Activated CD4-positive, alpha-beta T cell treated with anti-CD3 and anti-CD28 coated beads, Interleukin-2, amount 50 U/mL, for 1 hour (primary cell): ENCODE measurements at places on chromosomes 5 and 9.

DNA sequence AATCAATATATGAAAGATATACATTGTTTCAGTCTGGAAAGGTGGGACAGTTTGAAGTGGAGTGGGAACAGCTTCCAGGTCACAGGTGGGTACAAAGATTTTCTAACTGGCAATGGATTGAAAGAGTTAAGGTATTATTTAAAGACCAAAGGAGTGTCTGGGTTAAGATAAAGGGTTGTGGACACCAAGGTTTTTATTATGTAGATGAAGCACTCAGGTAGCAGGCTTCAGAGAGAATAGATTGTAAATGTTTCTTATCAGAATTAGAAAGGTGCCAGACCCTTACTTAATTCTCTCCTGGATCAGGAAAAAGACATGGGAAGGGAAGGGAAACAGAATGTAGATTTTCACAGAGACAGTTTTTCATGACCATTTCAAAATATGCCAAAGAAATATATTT, 1174.8 kb downstream of the MAT2B start:
- DNase-seq, result no peak

DNA sequence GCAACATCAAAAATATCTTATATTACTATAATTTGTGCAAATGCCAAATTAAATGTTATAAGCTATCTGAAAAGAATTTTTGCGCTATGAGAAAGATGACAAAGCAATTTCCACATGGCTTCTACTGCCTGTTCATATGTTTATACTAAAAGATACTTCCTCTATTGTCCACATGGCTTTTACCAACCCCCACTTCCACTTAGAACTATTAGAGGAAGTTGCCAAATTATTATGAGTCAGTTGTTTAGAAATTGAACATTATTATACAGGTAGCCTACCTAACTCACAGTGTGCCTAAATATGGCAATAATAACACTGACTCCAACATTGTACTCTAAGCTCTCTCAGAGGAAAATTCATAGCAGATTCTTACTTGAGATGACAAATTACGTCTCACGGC, 37.6 kb upstream of the SLC27A6 start:
- DNase-seq, result no peak

GRCh38 chr5:67019065-67019845, 177.3 kb downstream of the CD180 start:
- DNase-seq, result no peak

- no peak for DNase-seq
Observed at GRCh38 chr5:150637245-150638052, 3.0 kb upstream of the SYNPO start.

DNA sequence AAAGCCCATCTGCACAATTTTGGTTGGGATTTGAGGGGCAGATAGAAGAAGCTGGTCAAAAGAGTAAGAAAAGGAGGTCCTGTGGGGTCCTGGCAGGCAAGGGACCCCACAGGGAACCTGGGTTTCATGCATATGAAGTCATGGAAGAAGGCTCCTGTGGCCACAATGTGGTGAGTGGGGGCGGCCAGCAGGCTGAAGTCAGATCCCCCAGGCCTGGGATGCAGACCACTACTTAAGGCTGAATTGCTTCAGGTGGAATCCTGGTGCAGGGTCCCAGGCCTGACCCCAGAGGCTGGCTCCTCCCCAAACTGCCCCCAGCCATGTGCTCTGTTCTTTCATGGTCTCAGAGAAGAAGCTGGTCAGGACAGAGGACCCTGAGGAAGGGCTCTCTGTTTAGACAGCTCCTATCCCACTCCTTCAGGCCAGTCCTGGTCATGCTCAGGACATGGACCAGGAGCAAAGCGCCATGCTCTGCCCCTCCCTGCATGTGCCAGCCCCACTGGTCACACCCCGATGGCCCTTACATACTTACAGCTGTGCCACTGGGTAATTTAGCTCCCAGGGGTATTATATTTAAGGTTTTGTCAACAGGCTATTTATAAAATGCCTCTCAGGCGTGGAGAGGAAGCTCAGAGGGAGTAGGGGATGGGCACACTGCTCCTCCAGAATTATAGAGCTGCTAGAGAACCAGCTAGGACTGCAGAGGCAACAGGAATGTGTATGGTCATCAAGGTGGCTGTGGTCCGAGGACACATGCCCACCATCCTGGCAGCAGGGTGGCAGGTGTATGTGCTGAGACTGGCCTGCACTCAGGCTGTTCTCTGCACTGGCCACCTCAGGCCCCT, 33.4 kb downstream of the C5orf15 start:
- DNase-seq, result no peak

DNA sequence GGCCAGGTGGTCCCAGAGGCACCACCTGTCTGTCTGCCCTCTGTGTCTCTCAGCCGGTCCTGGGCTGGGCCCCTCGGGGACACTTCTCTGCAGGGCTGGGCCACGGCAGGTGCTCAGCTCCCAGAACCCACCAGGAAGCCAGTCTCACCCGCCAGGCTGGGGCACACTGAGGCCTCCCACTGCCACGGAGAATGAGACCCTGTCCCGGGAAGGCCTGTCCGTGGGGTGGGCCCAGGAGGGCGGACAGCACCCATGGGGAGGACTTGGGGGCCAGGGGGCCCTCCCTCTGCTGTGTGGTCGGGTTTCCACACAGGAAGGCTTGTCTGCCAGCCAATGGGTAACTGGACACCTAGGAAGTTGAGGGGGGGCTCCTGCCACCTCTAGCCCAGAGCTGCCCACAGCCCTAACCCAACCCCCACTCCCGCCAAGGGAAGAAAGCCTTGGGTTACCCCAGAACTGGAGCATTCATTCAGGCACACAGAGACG, 4.1 kb upstream of the TUBB4B start:
- no peak for DNase-seq

DNA sequence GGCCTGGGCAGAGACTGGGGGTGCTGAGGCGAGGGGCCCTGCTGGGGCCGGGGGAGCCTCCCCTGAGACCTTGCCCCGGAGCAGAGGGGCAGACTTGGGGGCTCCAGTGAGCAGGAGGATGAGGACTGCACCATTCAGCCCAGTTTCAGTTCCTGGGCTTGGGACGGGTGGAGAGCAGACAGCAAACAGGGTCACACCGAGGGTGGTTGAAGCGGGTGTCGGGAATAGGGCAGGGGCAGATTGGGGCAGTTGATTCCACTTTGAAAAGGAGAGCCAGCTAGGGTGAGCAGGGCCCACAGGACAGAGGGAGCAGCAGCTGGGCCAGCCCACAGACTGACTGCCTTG, 4.5 kb downstream of the GRK6 start:
- no peak for DNase-seq

- no peak for DNase-seq
Observed at GRCh38 chr5:126624534-126624933, 23.8 kb downstream of the PHAX start.

GRCh38 chr9:87580941-87581438, 83.3 kb downstream of the DAPK1 start:
- no peak for DNase-seq

GRCh38 chr5:171888051-171888481, 102.4 kb downstream of the SMIM23 start:
- DNase-seq, result no peak

DNA sequence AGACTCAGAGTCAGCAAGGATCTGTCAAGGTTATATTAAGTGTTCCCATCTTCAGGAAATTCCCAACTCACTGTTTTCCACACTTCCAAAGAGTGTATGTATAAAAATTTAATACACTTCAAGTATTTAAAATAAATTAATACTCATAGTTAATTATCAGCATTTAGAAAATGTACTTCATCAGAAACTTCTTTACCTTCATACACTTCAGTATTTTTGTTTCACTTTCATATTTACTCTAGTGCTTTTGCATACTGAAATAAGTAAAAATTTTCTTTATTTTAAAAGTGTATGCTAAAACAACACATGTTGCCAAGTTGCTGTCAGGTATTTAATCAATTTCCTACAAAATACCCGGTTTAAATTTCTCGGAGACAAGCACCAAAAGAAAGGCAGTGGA, 16.5 kb downstream of the RICTOR start:
- DNase-seq, result no peak

GRCh38 chr5:179766021-179766725, 27.6 kb upstream of the LTC4S start:
- no peak for DNase-seq

- no peak for DNase-seq
Observed at GRCh38 chr9:106023455-106023854, 329.1 kb downstream of the TMEM38B start.

DNA sequence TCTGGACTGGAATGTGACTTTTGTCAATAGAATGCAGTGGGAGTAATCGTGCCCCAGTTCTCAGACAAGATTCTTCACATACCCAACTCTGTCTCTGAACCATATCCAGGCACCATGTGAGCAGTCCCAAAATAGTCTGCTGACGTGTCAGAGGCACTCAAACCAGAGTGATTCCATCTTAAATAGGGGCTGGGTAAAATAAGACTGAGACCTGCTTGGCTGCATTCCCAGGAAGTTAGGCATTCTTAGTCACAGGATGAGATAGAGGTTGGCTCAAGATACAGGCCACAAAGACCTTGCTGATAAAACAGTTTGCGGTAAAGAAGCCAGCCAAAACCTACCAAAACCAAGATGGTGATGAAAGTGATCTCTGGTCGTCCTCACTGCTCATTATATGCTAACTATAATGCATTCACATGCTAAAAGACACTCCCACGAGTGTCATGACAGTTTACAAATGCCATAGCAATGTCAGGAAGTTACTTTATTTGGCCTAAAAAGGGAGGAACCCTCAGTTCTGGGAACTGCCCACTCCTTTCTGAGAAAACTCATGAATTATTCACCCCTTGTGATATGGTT, 16.9 kb upstream of the PLCXD3 start:
- DNase-seq, result no peak

DNA sequence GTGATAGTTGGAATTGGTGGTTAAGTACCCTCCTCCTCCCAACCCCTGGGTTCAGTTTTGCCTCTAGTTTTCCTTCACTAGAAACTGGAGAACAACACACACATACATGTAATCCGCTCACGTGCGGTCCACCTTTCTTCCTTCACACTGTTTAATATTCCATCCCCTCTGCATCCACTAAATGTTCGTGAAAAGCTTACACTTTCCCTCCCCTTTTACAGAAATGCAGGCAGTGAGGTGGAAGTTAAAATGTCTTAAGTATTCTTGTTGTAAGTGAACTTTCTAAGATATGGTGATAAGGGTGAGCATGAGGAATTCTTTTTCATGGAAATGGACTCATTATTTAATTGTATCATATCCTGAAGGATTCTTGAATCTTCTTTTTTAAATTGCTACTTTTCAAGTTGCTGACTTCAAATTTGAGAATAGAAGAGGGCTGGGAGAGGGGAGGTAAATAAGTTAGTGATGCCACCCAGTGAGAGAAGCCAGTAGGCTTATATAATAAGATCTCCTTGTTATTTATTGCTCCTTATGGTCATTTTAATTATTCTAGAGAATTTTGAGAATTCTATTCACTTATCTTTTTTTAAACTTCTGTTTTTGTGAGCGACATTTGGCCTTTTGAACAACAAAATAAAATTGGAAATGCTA, 90.2 kb downstream of the TLE4 start:
- DNase-seq, result no peak

DNA sequence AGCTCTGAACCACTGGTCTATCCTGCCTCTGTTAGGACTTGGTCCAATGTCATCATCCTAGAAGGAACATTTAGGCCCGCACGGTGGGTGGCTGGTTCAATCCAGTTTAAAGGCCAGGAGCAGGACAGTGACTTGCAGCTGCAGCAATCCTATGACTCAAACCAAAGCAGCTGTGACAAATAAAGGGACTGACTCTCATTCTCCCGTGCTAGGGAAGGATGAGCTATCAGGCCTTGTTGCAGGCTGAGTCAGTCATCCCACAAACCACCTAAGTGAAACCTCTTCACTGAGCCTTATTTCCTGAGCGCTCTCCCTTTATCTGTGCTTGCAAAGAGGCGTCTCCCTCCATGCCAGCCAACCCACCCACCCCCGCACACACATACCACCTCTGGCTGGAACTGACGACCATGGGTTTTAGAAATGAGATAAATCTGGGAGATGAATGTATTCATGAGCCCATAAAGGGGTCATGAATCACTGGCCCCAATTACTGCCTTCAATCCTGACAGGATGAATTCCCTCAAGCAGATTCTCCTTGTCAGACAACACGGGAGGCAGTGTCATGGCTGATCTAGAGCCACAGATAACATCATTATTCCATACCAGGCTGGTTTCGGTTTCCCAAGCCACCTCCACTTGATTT, 93.4 kb downstream of the KCNIP1 start:
- DNase-seq, result no peak

- DNase-seq, result no peak
Observed at GRCh38 chr9:112091810-112092209, 83.3 kb downstream of the SUSD1 start.

DNA sequence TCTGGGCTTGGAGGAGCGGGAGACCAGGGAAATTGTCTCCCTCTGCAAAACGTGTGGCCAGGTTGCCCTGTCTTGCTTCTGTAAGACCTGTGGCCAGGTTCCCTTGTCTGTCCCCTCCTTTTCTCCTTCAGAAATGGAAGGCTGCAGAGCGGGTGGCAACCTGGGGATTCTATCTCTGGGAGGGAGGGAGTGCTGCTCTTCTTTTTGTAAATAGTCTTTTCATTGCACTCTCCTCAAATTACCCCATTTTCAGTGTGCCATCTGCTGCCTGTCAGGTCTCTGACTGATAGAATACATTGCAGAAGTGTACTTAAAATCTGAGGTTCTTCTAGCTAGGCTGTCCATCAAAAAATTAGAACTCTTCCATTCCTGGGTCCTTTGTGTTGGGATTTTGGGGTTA, 126.0 kb downstream of the GABRB2 start:
- no peak for DNase-seq

DNA sequence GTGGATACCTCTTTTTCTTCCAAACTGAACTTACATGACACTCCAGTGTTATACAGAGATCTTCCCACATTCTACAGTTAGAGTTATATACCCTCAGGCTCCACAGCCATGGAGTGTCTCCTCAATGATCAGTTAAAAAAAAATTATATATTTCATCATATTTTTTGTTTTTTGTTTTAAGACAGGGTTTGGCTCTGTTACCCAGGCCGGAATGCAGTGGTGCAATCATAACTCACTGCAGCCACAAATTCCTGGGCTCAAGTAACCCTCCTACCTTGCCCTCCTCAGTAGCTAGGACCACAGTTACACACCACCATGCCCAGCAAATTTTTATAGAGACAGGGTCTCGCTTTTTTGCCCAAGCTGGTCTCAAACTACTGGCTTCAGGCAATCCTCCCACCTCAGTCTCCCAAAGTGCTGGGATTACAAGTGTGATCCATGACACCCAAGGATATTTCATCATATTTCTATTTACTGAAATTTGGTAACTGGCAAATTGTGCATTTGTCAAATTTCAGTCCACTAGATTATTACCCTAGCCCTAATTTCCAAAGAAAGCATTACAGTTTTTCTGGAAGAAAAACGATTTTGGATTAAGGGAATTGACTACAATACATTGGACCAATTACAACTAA, 18.1 kb upstream of the SCAI start:
- no peak for DNase-seq

DNA sequence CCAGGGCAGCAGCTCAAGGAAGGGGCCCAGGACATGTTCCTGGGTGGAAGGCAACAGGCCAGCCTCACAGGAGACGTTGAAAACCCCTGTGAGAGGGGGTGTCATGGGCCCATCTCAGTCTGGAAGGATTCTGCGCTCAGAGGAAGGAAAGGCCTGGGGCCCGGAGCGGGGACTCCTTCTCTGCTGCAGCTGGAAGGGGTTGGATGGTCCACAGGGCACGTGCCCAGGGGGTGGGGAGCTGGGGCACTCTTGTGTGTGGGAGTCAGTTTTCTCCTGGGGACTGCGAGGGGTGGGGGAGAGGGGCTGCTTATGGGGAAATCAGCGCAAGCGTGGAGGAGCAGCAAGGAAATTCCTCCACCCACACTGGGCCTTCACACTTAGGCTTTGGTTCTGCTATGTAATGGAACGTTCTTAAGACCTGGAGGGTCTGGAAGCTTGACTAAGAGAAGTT, 2.9 kb upstream of the LPCAT1 start:
- no peak for DNase-seq
